KG1 (cell line): ENCODE measurements at places on chromosomes 7 and 10.

GRCh38 chr10:119640875-119641526 lies 10.2 kb upstream of the BAG3 start:
- DNase-seq: no peak

DNA sequence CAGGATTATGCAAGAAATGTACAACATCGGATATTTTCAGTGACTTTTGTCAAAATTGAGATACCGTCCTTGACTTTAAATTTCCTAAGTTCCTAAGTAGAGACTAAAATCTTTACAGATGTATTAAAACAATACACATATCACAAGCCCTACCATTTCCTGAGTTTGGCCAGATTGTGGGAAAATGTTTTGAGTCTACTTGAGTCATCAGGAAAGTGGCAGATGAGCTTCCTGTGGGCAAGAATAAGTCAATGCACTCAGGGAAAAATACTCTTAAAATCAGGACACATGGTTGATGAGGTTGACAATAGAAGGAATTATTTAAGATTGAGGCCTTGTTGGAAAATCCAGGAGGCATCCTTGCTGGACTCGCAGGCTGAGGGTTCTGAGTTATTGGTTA lies 162.5 kb downstream of the SNX10 start:
- no peak for DNase-seq

DNA sequence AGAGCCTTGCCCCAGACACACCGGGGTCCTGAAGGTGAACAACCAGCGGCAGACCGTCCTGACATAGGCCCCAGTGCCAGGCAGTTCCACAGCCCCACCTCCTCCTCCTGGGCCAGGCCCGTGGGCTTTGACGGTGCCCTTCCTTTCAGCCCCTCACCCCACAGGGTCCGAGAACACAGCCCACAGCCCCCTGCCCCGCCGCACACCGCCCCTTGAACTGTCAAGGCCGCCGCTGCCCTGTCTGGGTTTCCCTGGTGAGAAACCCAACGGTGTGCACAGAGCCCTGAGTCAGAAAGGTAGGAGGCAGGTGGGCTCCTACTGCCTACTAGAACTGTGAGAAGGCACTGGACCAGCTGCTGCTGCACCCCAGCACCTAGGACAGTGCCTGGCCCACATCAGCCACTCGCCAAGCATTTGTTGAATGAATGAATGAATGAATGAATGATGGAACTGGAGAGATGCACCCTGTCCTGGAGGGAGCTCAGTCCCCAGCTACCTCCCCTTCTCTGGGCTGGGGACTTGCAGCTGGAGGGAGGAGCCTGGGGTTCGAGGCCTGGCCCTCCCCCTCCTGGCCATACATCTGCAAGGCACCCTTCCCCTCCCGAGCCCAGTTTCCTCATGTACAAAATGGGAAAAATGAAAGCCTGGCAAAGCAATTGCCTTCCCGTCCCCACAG lies 117.9 kb downstream of the SLIT1 start:
- DNase-seq: no peak

DNA sequence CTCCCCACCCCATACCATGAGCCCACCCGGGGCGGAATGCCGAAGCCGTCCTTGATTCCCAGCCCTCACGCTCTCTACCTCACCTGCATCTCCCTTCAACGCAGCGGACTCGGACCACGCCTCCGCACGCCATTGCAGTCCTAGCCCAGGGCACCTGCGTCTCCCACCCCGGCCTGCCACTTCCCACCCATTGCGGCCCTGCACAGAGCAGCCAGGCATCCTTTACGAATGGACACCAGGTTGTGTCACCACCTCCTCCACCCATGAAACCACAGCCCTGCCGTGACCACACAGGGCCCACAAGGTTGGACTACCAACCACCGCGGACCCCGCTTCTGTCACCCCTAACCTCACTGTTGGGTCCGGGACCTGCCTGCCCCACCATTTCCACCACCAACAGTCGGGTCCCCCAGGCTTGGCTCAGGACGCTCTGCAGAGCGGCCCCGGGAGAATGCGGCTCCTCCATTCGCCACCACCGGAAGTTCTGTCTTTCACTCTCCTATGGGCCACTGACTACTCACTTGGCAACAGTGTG lies 232.5 kb downstream of the MAD1L1 start:
- no peak for DNase-seq

- DNase-seq: no peak
Measured at GRCh38 chr7:41492603-41493002, 210.3 kb downstream of the INHBA start.

DNA sequence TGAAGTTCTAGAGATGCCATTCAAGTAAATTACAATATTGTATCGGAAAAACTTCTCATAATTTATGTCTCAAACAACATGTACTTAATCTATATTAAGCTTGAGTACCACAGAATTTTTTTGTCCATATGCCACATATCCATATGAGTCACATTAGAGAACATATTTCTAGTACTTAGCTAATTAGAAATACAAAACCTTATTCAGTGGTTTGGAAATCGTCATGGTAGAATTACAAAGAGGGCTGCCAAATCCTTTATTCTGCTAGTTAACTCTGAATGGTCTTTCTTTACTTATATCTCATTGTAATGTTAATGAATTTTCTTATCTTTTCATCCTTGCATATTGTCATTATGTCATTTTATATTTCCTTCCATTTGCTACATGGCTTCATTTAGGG lies 9.0 kb upstream of the VIM start:
- DNase-seq: no peak

- DNase-seq: no peak
Measured at GRCh38 chr10:93598157-93598556, 2.9 kb downstream of the RBP4 start.
